ENCODE measurements at places on chromosomes 2 and 18.

DNA sequence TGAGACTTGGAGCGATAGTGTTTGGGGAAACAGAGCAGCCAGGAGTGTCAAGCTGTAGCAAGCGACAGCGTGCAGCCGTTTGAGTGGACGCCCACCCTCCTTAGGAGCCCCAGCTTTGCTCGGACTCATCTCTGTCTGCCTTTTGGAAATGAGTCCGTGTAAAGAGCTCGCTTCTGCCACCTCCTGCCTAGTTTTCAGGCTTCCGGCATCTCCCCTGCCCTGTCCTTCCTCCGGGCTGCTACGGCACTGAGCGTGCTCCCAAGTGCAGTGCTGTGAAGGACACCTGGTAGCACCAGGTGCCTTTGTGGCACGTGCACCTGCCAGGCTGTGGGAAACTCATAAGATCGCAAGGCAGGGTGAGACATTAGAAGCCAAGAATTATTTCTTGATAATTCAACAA, 117.1 kb downstream of the RNF144A start:
- no peaks in the 10 kb centered on the region for H3K27me3 ChIP-seq
- H3K36me3 ChIP-seq, result peaks cover 98% of the 10 kb centered on the region
- no peak overlapping the region for H3K27ac ChIP-seq
- H3K4me3 ChIP-seq, result no peak overlapping the region
- no peak for DNase-seq

DNA sequence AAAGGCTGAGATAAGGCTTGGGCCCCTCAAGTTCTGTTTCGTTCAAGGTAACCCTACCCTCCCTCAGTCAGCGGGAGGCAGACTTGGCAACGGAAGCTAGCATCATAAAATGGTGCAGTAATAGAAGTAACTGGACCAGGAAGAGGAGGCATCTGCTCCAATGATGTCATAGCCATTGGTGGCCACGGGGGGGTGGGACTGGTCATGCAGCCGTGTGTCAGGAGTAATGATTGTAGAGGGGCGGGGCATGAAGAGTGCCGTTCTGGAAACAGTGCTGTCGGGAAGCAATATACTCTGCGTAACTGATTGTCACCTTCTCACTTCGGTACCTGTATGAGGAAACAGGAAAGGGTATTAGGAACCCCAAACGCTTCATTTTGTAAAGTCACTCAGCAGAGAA, 6.9 kb upstream of the POLR2D start:
- H3K4me3 ChIP-seq, result no peak overlapping the region

- H3K4me3 ChIP-seq, result no peak overlapping the region
- no peaks in the 10 kb centered on the region for H3K36me3 ChIP-seq
- no peak for DNase-seq
- no peaks in the 10 kb centered on the region for H3K27me3 ChIP-seq
- H3K27ac ChIP-seq, result no peak overlapping the region
These were observed 50.6 kb upstream of the TFCP2L1 start for GRCh38 chr2:121335294-121336290.

GRCh38 chr2:118084491-118085089, 3.7 kb upstream of the INSIG2 start:
- no peak overlapping the region for H3K4me3 ChIP-seq
- H3K27ac ChIP-seq, result no peak overlapping the region
- DNase-seq, result no peak
- H3K27me3 ChIP-seq, result no peaks in the 10 kb centered on the region

DNA sequence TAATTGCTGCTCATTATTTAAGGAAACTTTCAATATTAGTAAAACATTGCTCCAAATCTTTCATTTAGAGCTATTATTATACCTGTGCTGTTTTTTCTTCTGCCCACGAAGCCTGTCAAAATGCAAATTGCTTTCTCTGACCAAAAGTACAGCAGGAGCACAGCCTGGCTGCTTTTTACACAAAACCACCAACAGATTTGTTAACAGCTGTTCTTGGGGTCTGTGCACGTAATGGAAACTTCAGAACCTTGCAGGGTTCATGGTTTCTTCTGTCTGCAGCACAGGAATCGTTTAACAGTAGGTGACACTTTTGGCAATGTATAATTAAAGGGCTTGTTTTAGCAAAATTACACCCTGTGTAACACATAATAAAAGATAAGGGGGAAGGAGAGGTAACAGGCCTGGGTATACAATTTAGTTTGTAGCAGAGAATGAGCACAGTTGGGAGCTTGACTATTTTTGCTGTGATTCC, 447.3 kb downstream of the KCNJ3 start:
- H3K4me3 ChIP-seq, result no peak overlapping the region
- no peaks in the 10 kb centered on the region for H3K4me1 ChIP-seq
- H3K27ac ChIP-seq, result no peak overlapping the region
- no peak for DNase-seq

DNA sequence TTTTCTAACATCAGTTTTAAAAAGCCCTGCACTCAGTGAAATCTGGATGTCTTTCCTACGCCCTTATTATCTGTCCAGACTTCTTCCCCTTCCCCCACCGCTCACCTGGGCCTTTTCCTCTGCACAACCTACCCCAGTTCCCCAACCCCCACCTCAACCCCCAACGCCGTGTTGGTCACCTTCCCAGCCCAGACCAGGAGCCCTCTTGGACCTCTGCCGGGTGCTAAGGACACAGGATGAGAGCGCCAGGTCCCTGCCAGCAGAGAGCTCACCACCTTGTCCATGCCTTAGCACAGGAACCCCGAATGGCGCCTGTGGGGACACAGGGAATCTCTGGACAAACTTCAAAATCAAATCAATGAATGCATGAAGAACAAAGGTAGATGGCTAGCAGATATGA, 966 bp upstream of the RBM43 start:
- no peak for DNase-seq
- no peaks in the 10 kb centered on the region for H3K27me3 ChIP-seq
- H3K36me3 ChIP-seq, result no peaks in the 10 kb centered on the region

DNA sequence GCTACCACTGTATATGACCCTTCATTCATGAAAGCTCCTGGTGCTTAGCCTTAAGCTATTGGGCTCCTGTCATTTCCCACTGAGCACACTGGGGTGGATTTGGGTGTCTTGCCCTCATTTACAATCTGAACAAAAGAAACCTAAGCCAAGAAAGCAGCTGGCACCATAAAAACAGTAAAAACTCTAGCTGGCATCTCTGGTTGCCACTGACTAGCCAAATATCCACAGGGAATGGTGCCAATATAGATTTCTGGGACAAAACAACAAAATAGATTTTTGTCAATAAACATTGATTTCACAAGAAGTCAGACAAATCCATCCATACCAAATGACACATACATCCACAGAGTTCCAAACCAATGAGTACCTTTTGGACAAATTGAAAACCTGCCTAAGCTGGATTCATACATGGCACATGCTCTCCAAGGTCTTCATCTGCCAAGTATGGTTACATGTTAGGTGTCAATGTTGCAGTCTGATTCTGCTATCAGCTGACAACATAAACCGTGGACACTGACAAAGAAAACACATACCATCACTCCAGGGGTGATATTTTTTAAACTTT, 1081.5 kb upstream of the ZEB2 start:
- H3K27me3 ChIP-seq, result no peaks in the 10 kb centered on the region
- H3K4me3 ChIP-seq, result no peak overlapping the region
- DNase-seq, result no peak

GRCh38 chr2:151891566-151892194, 63.5 kb upstream of the ARL5A start:
- H3K4me3 ChIP-seq, result no peak overlapping the region
- no peaks in the 10 kb centered on the region for H3K27me3 ChIP-seq
- H3K27ac ChIP-seq, result no peak overlapping the region

DNA sequence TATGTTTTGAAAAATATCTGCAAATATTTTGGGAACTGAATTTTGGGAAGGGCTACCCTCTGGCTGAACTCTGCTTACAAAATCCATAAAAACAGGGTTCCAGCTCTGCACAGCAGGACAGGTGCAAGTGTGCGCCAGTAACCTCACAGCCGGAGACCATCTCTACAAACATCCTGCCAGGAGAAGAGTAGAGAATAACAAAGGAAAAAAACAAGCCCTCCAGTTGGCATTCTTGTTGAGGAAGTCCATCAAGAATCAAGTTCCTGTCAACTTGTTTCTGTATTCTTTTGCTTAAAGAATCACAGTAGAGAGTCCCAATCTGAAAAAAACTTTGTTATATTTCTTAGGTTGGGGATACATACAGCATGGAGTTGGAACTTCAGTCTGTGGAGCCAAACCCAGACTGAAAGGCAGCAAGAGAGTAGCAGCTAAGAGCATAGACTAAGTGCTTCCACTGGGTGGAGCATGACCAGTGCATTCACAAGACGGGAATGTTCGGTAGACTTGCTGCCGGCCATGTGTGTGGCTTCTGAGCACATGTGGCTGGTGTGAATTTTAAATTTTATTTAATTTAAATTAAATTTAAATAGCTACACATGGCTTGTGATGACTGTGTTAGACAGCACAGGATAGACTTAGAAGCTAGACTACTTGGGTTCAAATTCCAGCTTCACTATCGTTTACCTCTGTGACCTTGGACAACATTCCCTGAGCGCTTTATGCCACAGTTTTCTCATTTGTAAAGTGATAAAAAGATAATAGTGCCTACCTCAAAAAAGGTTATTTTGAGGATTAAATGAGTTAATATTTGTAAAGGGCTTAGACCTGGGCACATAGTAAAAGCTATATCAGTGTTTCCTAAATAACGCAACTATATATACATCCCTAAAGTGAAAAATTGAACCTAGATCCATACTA, 41.9 kb downstream of the SPTBN1 start:
- no peaks in the 10 kb centered on the region for H3K36me3 ChIP-seq
- no peak overlapping the region for H3K27ac ChIP-seq

- no peak for DNase-seq
- no peaks in the 10 kb centered on the region for H3K4me1 ChIP-seq
- no peak overlapping the region for H3K4me3 ChIP-seq
- H3K36me3 ChIP-seq, result no peaks in the 10 kb centered on the region
These were observed 26.5 kb upstream of the C2orf74 start for GRCh38 chr2:61135510-61135909.

- no peaks in the 10 kb centered on the region for H3K27me3 ChIP-seq
- no peak overlapping the region for H3K4me3 ChIP-seq
- H3K4me1 ChIP-seq, result no peaks in the 10 kb centered on the region
- H3K27ac ChIP-seq, result no peak overlapping the region
- H3K36me3 ChIP-seq, result no peaks in the 10 kb centered on the region
These were observed 87.9 kb upstream of the KCNH7 start for GRCh38 chr2:162926501-162926900.

DNA sequence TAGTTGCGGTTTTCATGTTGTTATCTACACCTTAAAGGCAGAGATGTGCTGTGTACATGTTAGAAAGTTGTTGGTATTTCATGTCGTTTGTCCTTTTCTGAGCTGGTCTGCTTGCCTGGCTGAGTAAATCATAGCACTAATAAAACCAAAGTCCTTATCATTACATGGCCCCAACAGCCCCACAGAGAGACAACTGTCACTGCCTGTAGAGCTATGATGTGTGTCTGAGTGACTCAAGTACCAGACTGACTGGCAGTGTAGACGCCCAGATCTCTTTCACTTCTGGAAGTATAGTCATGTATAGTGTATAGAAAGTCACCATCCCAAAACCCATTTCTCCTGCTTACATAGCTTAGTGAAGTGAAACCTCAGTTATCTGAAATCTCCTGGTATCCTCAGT, 4.3 kb downstream of the SOCS6 start:
- H3K4me1 ChIP-seq, result no peaks in the 10 kb centered on the region
- no peak overlapping the region for H3K27ac ChIP-seq
- DNase-seq, result no peak
- H3K4me3 ChIP-seq, result no peak overlapping the region
- no peaks in the 10 kb centered on the region for H3K36me3 ChIP-seq
- no peaks in the 10 kb centered on the region for H3K27me3 ChIP-seq

- H3K27me3 ChIP-seq, result no peaks in the 10 kb centered on the region
- H3K4me1 ChIP-seq, result no peaks in the 10 kb centered on the region
- H3K27ac ChIP-seq, result no peak overlapping the region
- no peak overlapping the region for H3K4me3 ChIP-seq
- DNase-seq, result no peak
- H3K36me3 ChIP-seq, result no peaks in the 10 kb centered on the region
These were observed 823.6 kb downstream of the GALR1 start for GRCh38 chr18:78073275-78073674.

GRCh38 chr2:165627470-165627869, 158.0 kb downstream of the CSRNP3 start:
- no peaks in the 10 kb centered on the region for H3K4me1 ChIP-seq
- H3K27ac ChIP-seq, result no peak overlapping the region
- H3K4me3 ChIP-seq, result no peak overlapping the region
- H3K36me3 ChIP-seq, result no peaks in the 10 kb centered on the region

GRCh38 chr2:73994178-73994831, 9.6 kb downstream of the TET3 start:
- H3K4me3 ChIP-seq, result no peak overlapping the region
- DNase-seq, result no peak
- no peaks in the 10 kb centered on the region for H3K27me3 ChIP-seq
- no peaks in the 10 kb centered on the region for H3K4me1 ChIP-seq

DNA sequence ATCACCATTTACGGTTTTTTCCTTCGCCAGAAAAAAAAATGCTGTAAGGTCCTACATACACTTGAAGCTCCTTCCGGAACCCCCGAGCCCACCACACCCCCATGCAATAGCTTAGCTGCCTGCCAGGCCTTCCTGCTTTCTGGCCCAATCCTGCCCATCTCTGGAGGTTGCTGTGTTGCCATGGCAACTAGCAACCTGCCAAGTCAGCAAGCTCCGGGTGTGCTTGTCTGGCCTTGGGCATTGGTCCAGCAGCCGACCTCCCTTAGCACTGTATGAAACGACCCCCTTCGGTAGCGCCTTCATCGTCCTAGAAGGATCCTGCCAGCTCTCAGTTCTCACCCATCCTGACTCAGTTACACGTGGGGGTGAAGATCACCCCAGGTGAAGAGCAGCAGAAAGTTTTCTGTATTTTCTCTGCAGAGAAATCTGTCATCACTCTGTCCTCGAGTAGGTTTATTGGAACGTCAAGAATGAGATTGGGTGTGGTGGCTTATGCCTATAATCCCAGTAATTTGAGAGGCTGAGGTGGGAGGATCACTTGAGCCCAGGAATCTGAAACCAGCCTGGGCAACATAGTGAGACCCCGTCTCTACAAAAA, 47.4 kb upstream of the MTCL1 start:
- H3K27me3 ChIP-seq, result no peaks in the 10 kb centered on the region
- H3K4me1 ChIP-seq, result no peaks in the 10 kb centered on the region
- H3K4me3 ChIP-seq, result no peak overlapping the region
- DNase-seq, result no peak
